Ascending aorta (tissue), 2 donors: ENCODE measurements at places on chromosomes 2 and 18. TPM values are rescaled to one million over a fixed set of nuclear protein-coding genes. Genes with fewer than 3 reads are reported as not detected.

ZSWIM2 gene
- total RNA-seq = not detected

FEV gene
- total RNA-seq = not detected

CFC1 gene
- total RNA-seq = not detected

VWC2L gene
- not detected for total RNA-seq

IHH gene
- not detected for total RNA-seq

DNA sequence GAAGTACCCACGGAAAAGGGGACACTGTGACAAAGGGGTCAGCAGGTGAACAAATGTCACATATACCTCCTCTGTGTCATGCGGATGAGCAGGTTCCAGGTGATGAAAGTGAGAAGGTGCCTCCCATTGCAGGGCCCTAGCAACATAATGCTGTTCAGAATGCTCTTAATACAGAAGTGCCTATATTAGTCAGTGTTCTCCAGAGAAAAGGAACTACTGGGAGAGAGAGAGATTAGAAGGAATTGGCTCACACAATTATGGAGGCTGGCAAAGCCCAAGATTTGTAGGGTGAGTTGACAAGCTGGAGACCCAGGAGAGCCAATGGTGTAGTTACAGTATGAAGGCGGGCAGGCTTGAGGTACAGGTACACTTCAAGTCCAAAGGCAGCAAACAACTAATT, 98.1 kb upstream of the CDC42EP3 start:
- DNase-seq = no peak

DNA sequence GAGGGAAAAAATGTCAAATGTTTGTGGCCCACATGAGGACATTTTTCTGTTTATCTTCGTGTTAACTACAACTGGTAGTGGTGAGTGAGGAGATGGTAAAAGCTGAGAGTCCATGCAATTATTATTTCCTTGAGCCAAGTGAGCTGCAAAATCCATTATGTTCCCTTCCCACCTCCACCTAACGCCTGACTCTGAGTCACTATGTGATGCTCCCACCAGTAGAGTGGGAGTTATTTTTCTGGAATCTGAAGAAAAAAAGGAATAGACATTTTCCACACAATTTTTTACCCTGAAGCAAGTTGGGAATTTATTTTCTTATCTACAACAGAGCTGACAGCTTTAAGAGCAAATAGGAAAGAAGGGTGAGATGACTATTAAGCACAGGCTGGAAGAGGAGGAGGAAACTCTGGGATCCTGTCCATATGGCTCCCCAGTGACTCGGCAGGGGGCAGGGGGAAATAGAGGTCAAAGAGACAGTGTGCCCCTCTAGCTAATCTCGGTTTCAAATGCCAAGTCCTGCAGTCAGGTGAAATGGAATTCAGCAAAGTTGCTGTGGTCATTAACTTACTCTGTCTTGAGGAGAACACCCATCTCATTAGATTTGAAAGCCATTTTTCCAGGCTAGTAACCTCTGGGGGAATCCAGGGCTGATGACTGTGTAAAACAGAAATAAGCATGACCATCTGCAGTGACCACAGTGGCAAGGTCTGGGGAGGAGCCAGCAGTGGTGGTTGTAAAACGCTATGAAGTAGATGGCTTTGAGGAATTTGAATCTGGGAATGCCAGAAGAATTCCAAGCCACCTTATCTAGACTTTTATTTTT, 463.9 kb downstream of the STK39 start:
- DNase-seq = no peak

DNA sequence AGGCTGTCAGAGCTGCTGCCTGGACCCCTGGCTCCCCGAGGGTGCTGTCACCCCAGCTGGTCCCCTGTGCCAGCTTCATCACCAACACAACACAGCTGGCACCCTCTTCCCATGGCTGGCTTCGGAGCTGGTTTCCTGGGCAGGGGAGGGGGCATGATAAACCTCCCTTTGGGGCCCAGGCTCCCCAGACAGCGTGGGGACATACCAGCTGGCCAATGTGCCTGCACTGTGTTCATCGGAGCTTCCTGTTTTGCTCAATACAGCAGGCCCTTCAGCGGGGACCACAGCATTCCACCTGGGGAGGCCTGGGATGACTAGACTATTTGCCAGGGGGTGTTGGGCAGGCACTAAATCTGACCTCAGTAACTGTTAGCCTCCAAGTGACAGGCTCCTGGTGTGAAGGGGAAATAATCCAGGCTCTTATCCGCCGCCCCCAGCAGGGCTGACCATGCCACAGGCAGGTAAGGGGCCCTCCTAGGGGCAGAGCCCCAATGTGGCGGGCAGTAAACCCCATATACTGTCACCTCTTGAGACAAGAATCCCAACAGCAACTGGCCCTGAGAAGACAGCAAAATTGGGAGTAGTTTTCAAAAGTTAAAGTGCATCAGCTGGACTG, 44.6 kb downstream of the EMX1 start:
- no peak for DNase-seq

- no peak for DNase-seq
Measured at GRCh38 chr2:104707056-104707455, 146.9 kb upstream of the POU3F3 start.

- no peak for DNase-seq
Measured at GRCh38 chr18:43932140-43932539, 654.9 kb upstream of the SYT4 start.

DNA sequence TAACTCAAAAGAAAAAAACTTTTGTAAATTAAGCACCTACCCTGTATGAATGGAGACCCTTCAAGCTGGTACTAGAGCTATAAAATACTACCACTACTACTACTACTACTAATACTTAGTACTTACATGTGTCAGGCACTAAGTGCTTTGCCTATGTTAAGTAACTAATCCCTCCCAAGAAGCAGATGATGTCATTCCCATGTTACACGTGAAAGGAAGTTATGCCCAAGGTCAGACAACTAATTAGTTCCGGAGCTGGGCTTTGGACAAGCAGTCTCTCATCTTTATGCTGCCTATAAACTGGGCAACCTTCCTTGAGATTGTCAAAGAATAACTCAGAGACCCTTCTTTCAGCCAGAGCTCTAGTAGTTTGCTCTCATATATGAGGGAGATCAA, 13.9 kb upstream of the ATP6V1B1 start:
- no peak for DNase-seq

DNA sequence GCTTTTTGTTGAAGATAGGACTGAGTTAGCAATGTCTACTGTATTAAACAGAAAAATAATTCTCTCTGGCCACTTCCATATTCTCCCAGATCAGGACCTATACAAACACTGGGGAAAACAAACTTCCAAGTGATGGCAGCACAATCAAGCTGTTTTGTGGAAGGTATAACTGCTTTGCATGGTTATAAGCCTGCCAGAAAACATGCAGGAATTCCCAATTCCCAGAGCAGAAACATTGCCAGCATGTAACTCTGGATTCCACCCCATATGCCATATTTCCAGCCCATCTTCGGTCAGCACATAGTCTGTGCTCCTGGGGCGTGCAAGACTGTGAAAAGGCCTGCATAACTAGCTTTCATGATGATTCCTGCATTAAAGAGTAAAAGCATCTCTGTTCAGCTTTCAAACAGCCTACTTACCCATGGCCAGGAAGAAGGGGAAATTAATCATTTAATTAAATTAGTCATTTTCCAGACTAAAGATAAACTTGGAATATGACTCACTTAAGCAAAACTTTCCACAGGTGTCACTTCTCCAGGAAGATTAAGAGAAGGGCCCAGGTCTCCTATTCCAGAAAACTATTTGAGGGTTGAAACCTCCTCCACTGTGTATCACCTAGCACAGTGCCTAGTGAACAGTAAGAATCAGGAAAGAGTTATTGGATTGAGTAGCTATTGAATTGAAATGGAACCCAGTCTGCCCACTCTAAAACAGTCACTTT, 280.5 kb downstream of the NRXN1 start:
- DNase-seq = no peak

- DNase-seq = no peak
Measured at GRCh38 chr2:74849228-74849892, 15.4 kb downstream of the HK2 start.

DNA sequence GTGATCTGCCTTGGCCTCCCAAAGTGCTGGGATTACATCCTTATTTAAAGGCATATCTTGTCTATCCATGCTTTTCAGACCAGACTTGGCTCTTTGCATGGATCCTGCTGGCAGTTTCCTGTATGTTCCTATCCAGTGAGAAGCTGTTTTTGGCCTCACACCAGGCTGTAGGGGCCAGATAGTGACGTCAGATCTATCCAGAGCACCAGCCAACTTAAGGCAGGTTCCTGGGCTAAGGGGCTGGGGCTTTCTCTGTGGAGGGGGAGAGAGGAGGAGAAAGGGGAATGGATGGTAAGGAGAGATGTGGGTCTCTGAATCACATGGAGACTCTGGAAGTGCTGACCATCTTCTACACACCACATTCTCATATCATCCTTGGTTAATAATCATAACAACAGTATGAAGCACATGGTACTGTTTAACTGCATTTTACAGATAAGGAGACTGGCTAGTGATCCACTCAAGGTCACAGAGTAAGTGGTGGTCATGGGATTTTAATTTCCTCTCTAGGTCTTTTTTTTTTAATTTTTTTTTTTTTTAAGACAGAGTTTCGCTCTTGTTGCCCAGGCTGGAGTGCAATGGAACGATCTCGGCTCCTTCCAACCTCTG, 2.0 kb upstream of the FAM117B start:
- peak; percentile 19 for DNase-seq

GRCh38 chr2:64652231-64653108, 1.2 kb downstream of the SERTAD2 start:
- peak; percentile 72 for DNase-seq

DNA sequence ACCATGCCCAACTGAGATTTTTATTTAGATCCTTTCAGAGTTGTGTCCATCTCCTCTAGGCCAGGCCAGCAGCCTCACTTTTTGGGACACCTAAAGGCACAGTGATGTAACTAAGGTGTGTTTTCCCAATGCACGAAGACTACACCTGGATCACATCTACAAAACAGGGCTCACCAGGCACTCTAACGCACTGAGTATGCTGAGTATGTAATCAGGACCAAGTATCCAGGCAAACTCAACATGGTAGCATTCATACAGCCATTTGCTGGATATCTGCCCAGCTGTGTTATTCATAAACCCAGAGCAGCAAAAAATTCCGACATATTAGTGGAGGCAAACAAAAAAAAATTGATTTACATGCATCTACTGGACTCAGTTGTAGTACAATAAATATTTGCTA, 33.8 kb downstream of the LPIN2 start:
- no peak for DNase-seq

DNA sequence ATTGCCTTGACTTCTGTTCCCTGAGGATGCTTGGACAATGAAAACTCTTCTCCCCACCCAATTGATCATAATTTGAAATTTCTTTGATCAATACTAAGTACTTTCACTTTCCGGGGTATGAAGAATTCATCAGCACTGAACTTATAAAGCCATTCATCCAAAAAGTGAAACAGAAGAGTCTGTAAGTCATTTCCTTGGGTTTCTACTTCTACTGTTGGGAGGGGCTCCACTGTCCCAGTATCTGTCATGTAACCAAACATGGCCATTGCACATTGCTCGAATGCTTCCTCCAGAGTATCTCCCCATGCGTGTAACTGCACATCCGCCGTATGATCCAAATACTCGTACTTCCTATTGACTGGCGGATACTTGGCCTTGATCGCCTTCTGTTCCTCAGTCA, 30.3 kb downstream of the NCL start:
- DNase-seq = no peak

DNA sequence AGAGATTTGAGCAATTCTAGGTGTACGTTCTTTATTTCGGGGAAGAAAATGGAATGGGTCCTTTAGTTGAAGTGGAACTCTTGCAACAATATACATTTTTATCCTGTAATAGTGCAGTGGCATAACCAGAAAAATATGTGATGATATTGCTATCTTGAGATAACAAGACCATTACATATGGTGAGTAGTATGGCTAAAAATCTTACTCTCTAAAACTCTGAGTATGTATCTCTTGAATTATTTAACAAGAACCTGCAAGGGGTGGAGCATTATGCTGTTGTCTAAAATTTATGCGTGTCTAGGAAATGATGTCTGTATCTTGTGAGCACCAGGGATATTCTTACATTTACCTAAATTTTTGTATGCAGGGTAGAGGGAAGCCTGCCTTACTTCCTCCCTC, 68.4 kb upstream of the SLC4A10 start:
- DNase-seq = no peak

DNA sequence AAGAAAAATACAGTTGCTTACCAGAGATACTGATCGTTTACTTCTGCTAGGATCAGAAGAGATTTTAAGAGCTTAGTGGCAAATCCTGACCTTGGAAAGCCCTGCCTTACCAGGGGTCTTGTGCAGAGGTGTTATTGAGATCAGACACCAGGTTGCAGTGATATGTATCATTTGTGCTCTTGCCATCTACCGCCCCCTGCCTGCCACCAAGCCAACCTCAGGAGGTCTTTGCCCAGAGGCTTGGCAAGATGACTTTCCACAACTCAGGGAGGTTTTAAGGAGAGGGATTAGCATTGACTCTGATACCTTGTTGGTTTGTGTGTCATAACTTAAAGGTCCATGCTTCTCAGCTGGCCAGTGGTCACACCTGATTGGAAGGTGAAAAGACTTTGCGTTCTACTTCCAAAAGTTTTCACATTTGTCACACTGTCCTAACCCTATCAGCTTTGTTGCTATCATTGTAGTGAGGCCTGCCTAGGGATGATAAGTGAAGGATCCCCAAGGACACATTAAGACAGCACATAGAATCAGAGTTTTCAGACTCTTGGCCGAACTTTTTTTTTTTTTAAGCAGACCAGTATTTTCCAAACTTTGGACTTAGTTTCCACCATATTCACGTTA, 46.2 kb upstream of the MGAT5 start:
- DNase-seq = no peak

DNA sequence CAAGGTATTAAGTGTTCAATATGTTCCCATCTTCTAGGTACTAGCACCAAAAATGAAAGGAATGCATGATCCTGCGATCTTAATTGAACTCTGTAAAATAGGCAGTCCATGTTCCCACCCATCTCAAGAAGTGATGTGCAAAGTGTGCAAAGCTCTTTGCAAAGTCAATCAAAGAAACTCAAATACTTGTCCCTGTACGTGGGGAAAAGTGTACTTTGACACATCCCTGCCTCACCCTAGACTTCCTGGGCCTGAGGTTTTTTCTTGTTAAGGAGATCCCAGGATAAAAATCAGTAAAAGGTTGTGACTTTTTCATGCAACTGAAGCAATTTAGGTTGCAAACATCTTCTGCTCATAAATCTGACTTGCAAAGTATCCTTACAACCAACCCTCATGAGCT, 25.3 kb downstream of the HNRNPA3 start:
- no peak for DNase-seq

GRCh38 chr2:156397229-156397628, 39.0 kb upstream of the GPD2 start:
- no peak for DNase-seq

DNA sequence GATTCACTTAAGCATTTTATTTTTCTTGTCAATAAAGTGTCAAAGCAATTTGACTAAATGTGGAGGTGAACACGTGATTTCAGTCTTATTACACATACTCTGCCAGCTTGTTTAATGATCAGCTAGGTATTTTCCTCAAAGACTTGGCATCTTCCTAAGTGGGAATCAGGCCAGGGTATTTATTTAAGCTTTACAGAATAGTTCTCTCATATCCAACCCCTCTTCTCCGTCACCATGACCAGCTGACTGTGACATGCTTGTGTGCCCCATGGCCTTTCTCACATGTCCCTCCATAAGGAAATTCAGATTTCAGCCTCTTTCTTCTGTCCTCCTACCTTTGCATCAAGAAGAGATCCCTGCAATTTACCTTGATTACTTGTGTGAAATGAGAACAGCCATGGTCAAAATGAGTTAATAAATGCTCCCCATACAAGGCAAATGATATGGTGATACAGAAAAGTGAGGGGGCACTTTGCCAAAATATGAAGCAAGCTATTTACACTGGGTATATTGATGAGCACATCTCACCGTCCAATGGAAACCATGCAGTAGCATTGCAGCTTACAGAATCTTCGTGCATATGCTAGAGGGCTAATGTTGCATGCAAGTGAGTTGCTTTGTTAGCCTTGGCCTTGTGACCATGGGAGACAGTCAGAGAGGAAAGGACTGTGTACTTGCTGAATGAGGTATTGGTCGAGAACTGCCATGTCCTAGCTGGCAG, 202.2 kb downstream of the RNF152 start:
- no peak for DNase-seq
